Hematopoietic multipotent progenitor cell treated with erythropoietin and hydrocortisone succinate and interleukin-3 and kit ligand, for 17 days (in vitro differentiated cells): ENCODE measurements at places on chromosomes 16 and 17.

- DNase-seq: no peak
These were observed 5.8 kb upstream of the ATP2C2 start for GRCh38 chr16:84362471-84362941.

DNA sequence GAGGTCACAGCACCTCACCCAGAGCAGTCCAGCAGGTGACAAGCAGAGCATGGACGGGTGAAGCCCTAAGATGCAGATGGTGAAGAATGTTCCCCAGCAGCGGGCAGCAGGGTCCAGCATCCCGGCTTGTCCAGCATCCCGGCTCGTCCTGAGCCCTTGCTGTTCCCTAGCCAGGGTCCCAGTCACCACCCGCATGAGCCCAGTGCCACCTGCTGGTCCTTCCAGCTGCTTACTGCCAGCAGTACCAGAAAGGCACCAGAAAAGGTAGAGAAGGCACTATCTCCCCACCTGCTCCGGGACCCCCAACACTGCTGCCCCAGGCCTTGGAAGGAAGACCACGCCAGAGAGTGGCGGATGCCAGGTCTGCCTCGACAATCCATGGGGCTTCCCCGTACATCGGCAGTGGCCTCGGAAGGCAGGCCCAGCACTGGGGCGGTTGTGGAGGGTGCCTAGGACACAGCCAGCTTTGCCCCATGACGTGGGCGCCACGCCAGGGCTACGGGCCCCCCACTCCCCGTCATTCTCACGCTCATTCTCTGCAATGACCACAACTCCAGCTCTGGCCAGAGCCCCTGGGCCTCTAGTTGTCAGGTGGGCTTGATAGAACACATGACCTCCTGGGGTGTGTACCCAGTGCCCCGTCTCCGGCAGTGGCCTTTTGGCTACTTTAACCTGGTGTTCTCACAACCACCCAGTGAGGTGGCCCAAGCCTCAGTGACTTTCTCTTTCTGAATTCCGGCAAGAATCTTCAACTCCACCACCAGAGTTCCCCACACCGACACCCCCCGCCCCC is 1.4 kb downstream of the CENPX start:
- DNase-seq: peak; percentile 44

DNA sequence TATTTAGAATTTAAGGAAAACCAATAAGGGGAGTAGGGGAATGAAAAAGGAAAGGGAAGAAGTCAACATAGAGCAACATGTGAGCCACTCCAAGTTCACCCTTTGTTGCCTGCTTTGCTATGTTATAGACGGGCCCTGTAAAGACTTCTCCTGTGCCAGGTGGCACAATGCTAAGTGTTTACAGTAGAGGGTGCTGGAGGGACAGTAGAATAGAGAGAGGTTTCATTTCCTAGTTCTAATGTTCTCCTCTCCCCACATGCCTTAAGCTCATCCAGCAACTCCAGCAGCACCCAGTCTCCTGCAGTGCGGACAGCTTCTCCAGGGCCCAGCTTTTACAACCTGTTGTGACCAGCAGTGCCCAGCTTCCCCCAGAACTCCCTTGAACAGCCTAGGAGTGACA is 468.0 kb downstream of the HS3ST3B1 start:
- no peak for DNase-seq

- DNase-seq: no peak
These were observed 45.4 kb downstream of the BRCA1 start for GRCh38 chr17:43079641-43080302.

GRCh38 chr17:8131844-8132441 is 8.0 kb upstream of the HES7 start:
- no peak for DNase-seq

DNA sequence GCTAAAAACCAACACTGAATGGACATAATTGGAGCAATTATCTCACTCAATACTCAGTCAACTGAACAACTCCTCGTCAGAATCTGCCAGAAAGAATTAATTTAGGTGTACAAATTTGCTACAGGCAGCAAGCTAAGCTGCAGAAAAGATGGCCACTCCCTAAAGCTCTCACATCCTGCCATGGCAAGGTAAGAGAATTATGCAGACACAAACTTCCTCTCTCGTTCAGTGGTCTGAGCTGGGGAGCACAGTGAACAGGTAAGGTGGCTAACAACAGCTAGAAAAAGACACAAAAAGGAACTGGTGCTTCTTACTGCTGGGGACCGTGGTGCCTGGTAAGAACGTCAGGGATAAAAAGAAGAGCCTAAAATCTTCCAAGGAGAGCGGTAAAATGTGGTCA is 74.9 kb upstream of the BCAR1 start:
- no peak for DNase-seq

GRCh38 chr16:29925781-29926710 is at the start of gene KCTD13:
Gene KCTD13 (minus strand): TSS chr16:29926226. CDS start chr16:29926033, 193 bp downstream.
- peak; percentile 94 for DNase-seq

DNA sequence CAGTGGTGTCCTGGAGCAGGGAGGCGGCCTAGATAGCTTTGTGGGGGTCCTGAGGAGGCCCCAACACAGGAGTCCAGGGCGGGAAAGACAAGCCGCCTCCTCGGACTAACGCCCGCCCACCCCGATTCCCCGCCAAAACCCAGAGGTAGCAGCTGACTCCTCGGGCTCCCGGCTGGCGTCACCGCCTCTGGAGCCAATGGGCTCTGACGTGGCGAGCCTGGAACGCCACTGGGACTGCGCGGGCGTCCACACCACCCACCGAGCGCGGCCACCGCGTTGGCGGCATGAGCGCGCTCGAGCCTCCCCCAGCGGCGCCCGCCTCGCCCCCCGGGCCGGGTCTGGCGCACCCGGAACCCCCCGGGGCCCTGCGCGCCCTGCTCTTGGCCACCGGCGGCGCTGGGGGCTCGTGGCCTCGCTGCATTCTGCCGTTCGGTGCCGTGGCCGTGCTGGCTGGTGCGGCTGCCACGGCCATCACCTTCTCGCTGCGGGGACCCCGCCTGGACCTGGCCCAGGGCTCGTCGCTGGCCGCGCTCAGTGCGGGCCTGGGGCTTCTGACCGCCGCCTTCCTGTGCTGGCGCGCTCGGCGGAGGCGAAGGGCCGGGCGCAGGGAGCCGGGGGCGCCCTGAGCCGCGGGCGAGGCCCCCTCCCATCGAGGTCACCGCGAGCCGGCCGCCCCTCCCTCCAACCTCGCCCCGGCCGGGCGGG is 3.4 kb upstream of the NTN3 start:
- no peak for DNase-seq

DNA sequence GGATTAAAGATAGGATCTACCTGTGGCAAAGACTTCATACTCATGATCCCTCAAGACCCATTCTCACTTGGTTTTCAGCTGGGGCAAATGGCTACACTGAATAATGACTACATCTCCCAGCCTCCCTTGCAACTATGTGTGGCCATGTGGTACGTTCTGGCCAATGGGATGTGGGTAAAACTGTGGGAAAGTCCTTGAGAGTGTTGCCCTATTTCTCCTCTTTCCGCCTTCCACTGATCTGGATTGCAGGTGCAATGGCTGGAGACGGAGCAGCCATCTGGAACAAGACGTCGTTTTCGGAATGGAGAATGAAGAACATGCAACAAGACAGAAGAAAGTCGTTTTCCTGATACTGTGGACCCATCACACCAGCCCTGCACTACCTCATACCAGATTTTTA is 48.5 kb downstream of the HAPSTR1 start:
- DNase-seq: no peak

GRCh38 chr17:49624896-49625295 is 49.2 kb downstream of the NXPH3 start:
- DNase-seq: no peak

GRCh38 chr16:3094289-3095027 is 4.6 kb downstream of the ZSCAN10 start:
- peak; percentile 83 for DNase-seq

- peak; percentile 78 for DNase-seq
These were observed 58.0 kb upstream of the GSE1 start for GRCh38 chr16:85554889-85555718.

DNA sequence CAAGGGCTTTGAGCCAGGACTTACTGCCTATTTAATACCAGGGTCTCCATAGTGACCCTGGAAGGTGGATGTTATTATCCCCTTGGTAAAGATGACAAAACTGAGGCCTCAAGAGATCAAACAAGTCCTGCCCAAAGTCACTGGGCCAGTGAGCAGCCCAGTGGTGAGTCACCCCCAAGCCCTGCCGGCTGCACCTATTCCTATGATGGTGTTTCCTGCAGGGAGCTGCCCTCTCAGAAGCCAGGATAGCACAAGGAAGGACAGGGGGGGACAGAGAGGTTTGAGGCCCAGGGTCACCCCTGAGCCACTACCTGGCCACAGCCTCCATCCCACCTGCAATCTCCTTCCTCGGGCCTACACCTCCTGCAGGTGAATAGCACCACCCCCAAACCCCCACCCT is 90.9 kb downstream of the SDK2 start:
- DNase-seq: no peak

GRCh38 chr17:8670421-8670820 is 39.9 kb upstream of the MYH10 start:
- DNase-seq: no peak

DNA sequence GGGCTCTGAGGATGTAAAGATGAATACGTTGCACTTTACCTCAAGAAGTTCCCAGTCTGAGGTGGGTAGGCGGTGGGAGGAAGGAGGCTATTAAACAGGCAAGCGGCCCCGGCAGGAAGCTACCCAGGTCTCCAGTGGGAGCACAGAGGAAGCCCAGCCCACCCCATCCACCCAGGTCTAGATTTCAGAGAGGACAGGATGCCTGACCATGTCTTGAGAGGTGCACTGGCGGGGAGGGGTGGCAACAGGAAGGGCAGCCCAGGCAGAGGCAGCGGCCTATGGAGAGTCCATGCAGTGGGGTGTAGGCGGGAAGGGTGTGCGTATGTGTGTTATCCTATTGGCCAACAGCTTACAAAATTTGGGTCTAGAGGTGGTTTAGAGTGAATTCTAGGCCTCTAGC is 13.9 kb downstream of the SARM1 start:
- DNase-seq: no peak

GRCh38 chr16:79647586-79647985 is 47.0 kb upstream of the MAF start:
- DNase-seq: no peak

DNA sequence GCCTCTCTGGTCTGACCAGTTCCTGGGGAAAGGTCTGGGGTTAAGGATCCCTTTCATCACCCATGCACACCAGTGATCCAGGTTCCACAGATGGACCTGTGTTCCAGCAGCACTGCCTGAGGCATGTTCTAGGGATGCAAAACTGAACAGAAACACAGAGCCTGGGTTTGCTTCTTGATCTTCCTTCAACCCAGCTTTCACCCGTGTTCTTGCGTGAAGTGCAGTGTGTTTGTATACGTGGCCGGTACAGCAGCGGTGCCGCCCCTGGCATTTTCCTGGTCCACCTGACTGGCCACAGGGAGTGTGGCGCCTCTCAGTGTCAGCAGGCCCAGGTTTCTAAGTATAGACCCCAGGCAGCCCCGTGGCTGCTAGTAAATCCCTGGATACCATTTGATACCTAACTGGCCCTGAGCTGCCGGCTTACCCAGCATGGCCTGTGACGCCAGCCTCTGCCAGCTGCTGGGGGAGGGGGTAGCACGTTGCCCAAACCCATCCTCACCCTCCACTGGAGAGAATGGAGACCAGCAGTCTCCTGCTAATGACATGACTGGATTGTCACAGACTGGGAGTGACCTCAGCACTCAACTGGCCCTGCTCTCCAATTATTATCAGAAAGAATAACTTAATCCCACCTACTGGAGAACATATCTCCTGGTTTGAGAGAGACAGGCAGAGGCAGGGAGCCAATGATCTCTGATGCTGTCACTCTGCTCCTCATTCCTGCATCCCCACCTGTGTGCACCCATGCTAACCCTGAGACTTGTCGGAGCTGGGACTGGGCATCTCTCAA is 59.2 kb upstream of the LGALS9 start:
- DNase-seq: no peak

DNA sequence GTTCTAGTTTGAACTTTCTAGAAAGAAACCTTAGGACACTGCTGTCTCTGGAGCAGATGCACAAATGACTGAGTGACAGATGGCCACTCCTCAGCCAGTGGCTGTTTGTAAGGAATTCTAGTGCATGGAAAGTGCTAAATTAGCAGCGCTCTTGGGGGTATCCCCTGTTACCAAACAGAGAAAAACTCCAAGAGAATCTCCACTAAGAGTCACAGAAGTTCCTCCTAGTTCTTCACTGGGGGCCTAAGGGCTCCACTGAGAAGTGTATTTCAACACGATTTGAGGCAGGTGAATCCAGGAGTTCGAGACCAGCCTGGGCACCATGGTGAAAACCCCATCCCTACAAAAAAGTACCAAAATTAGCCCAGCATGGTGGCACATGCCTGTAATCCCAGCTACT is 18.1 kb upstream of the IRF8 start:
- DNase-seq: no peak

GRCh38 chr16:14310519-14310991 is 239.4 kb downstream of the MRTFB start:
- DNase-seq: no peak

- DNase-seq: no peak
These were observed 85.4 kb upstream of the CLEC18A start for GRCh38 chr16:69865701-69866100.

DNA sequence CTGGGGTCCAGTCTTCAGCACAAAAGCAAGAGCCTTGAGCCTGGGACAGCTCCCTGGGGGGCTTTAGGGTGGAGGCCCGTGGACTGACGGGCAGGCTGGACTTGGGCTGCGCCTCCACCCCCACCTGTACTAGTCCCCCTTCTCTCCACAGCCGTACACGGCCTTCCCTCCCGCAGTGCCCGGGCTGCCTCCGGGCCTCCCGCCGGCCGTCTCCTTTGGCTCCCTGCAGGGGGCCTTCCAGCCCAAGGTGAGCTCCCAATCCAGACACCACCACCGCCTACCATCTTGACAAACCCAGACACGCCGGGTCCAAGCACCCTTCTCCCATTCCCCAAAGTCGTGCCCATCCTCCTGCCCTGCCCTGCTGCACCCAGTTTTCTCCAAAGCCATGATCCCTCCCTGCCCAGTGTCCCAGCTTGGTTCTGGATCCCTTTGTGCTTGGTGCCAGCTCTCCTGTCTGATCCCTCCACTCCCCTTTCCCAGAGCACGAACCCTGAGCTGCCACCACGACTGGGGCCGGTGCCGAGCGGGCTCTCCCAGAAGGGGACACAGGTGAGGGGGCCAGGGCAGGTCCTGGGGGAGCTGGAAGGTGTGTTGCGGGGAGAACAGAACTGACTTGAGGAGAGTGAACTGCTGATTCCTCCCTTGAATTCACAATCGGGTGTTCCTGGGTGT is 7.1 kb downstream of the FBRS start:
- no peak for DNase-seq

DNA sequence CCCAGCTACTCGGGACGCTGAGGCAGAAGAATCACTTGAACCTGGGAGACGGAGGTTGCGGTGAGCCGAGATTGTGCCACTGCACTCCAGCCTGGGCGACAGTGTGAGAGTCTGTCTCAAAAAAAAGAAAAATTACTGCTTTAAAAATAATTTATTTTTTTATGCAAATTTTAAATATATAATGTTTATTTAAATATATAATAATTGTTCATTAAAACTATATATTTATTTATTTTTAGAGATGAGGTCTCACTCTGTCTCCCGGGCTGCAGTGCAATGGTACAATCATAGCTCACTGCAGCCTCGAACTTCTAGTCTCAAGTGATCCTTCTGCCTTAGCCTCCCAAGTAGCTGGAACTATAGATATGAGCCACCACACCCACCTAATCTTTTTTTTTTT is 15.2 kb upstream of the DBNDD1 start:
- DNase-seq: no peak
